ENCODE measurements at places on chromosomes 6 and 20. TPM values are rescaled to one million over a fixed set of nuclear protein-coding genes. Genes with fewer than 3 reads are reported as not detected.
A peak's percentile ranks its signal among the peaks of the same experiment; 100 is the strongest.

DNA sequence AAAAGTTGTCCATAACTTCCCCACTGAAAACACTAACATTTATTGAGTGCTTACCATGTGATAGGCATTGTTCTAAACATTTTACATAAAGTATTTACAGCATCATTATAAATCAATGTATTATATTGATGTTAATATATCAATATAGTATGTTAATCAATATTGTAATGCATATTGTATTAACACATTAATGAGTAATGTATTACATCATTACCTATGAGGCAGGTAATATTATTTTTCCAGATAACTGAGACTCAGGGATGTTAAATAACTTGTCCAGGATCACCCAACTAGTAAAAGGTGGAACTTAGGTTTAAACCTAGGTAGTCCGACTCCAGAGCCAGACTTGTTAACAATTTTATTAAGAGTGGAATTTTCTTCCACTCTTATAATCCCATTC is 12.2 kb upstream of the TREM2 start:
- no peaks in the 10 kb centered on the region for H3K4me1 ChIP-seq
- no peak overlapping the region for H3K27ac ChIP-seq
- DNase-seq = no peak
- peaks cover 11% of the 10 kb centered on the region for H3K27me3 ChIP-seq

DNA sequence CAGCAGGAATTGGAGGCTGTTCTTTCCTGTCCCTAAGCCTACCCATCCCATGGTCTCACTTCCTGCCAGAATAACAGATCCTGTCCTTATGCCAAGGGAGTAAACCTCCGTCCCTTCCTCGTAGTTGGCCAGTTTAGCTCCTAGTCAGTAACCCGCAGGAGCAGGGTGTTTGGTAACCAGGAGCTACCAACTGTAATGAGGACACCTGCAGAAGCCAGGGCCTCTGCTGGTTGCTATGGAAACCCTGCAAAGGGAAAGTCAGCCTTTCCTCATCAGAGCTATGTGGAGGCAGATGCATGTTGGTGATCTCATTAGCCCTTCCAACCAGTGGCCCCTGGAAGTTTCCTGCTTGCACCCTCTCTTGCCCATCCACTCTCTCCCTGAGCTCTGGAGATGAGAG is 368.2 kb upstream of the SULF2 start:
- no peak for DNase-seq
- no peaks in the 10 kb centered on the region for H3K27me3 ChIP-seq
- H3K36me3 ChIP-seq = no peaks in the 10 kb centered on the region

DNA sequence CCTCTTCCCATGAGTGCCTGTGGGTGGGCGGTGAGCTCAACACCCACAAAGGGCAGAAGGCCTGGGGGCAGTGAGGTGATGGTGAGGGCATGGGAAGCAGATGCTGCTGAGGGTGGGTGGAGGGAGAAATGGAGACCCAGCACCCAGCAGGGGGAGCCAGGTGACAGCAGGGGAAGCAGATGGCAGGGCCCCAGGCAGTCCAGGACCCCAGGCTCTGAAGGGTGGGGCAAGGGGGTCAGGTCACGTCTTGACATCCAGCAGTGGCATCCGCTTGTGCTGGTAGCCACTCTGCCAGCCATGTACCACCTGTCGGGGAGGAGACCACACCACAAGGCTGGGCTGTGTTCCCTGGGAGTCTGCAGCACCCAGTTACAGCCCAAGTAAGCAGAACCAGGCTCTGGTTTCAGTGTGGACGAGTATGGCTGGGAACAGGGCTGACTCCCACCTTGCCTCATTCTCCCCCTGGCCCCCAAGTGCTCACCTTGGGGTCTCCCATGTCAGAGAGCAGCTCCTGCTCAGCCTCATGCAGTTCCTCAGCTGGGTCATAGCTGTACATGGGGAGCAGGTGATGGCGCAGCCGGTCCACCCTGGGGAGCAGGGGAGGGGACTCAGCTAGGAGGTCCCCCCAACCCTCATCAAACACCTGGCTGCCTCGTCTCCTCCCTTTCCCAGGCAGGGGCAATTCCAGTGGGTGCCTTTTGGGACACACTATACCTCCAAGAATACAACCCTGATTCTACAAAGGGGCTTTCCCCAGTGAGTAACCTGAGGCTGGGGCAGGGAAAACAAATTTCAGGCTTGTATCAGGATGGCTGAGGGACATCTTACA is 2.0 kb downstream of the SMIM29 start:
- H3K4me3 ChIP-seq = no peak overlapping the region
- no peaks in the 10 kb centered on the region for H3K27me3 ChIP-seq
- peaks cover 38% of the 10 kb centered on the region for H3K4me1 ChIP-seq
- no peak overlapping the region for H3K27ac ChIP-seq
- H3K36me3 ChIP-seq = peaks cover 14% of the 10 kb centered on the region
- DNase-seq = peak; percentile 39

GRCh38 chr20:44711237-44711636 is 3.9 kb upstream of the CCN5 start:
- DNase-seq = no peak
- no peak overlapping the region for H3K4me3 ChIP-seq
- peak overlapping the region; percentile 49 for H3K27ac ChIP-seq
- H3K4me1 ChIP-seq = peaks cover 26% of the 10 kb centered on the region
- no peaks in the 10 kb centered on the region for H3K36me3 ChIP-seq

DNA sequence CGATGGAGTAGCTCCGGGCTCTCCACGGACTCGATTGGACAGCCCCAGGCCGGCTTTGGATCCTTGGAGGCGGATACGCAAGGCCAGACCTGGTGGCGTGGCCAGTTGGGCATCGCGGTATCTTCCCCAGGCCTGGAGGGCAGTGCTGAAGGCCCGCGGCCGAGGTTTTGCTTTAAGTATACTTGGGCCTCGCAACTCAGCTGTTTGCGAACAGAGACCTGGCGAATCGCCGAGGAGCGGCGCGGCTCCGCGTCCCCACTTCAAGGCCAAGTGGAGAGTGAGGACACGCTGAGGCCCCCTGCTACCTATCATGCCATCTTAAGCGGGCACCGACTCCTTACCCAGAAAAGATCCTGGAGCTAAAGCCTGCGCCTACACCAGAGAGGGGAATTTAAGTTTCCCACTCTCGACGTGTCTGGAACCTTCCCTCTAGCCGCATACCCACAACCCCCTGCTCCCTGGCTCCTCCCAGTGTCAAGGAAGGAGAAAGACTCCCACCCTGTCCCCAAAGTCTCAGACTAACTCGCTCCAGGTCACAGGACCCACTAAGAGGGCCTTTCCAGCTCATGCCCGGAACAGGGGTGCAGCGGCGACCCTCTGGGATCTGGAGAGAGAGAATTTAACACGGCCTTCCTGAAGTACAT is 4.1 kb downstream of the LINC00237 start:
- H3K4me3 ChIP-seq = peak overlapping the region; percentile 53
- peaks cover 50% of the 10 kb centered on the region for H3K4me1 ChIP-seq
- peaks cover 95% of the 10 kb centered on the region for H3K27me3 ChIP-seq
- H3K36me3 ChIP-seq = no peaks in the 10 kb centered on the region
- peak; percentile 51 for DNase-seq

The MUC21 gene
- 3.8 TPM for total RNA-seq

The DEFB132 gene
- total RNA-seq = not detected
